G401 (cell line): ENCODE measurements at places on chromosomes 7 and 10.

- no peak for DNase-seq
These were observed 773.3 kb downstream of the GRID1 start for GRCh38 chr10:85593226-85593772.

DNA sequence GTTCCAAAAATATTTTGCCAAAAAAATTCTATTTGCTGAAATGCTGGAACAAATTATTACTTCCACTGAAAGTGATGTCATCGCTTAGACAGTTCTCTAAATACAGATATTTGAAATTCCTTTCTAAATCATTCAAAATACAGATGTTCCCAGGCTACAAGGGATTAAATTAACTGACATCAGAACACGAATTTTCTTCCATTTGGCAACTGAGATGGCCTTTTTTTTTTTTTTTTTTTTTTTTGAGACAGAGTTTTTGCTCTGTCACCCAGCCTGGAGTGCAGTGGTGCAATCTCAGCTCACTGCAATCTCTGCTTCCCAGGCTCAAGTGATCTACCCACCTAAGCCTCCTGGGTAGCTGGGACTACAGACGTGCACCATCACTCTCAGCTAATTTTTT lies 57.0 kb downstream of the P4HA1 start:
- DNase-seq: no peak

GRCh38 chr7:42545049-42545724 lies 308.2 kb upstream of the GLI3 start:
- DNase-seq: no peak

DNA sequence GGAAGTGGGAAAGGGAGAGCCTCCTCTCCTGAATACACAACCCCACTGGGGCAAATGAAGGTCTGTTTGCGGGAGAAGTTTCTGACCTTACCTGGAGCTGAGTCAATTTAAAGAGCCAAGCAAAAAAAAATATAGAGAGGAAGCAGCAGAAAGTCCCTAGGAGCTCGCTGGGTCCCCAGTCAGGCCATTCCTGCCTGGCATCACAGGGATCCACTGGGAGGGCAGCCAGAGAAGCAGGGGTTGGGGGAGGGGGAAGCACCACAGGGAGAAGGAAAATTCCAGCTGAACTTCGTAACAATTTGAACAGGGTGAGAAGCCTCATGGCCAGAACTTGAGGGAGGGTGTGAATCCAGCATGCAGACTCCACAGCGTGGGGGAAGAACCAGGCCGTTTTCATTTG lies 298.7 kb downstream of the LRRTM3 start:
- no peak for DNase-seq

- DNase-seq: no peak
These were observed 18.6 kb upstream of the ADGRA1 start for GRCh38 chr10:133069033-133069525.

- no peak for DNase-seq
These were observed at the start of gene ADCY1 for GRCh38 chr7:45573661-45574415. TSS of gene ADCY1 (plus strand) at chr7:45574368. CDS start at chr7:45574544, 176 bp downstream.

DNA sequence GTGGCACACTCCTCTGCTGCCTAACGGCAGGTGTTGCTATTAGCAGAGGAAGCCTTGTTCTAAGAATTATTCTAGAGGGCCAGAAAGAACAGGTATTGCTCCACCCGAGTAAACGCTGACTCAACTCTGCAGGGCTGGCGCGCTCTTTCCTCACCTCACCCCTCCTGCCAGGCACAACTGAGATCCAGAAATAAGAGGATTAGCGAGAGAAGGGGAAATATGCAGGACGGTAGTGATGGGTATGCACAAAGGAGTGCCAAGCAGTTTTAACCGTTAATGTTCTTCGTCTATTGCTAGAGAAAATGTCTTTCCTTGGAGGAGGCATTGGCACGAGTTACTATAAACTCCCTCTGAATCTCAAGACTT lies 369 bp upstream of the SCIN start:
- no peak for DNase-seq

GRCh38 chr7:83850941-83851340 lies 202.0 kb upstream of the SEMA3E start:
- DNase-seq: no peak

- DNase-seq: no peak
These were observed 166.1 kb downstream of the PPP1R3A start for GRCh38 chr7:113752689-113753088.

DNA sequence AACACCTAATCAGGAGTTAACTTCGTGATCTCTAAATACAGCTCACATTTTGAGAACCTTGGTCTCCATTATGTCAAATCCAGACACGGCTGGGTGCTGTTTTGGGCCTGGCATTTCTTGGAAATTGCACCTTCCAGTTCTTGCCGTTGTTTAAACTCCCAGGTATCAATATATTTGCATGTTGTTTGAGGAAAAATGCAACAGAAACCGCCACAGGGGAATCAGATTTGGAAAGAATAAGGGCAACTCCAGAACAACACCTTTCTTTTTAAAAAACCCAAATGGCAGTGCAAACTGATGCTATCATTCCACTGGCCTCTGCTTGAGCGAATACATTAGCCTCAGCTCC lies 162.0 kb downstream of the FGFR2 start:
- no peak for DNase-seq

GRCh38 chr10:13684252-13684791 lies 97.6 kb downstream of the PRPF18 start:
- DNase-seq: no peak

DNA sequence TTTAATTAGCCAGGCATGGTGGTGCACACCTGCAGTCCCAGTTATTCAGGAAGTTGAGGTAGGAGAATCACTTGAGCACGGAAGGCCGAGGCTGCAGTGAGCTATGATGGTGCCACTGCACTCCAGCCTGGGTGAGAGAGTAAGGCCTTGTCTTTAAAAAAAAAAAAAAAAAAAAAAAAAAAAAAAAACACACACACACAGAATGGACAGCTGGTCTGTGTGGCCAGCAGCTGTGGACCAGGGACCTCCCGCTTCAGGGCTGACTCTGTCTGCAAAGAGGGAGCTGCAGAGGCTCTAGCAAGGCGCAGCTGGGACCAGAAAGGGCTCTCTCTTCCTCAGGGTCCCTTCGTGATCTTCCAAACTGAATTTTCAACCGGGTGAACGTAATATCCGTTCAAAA lies 53.6 kb upstream of the DNAAF5 start:
- no peak for DNase-seq

DNA sequence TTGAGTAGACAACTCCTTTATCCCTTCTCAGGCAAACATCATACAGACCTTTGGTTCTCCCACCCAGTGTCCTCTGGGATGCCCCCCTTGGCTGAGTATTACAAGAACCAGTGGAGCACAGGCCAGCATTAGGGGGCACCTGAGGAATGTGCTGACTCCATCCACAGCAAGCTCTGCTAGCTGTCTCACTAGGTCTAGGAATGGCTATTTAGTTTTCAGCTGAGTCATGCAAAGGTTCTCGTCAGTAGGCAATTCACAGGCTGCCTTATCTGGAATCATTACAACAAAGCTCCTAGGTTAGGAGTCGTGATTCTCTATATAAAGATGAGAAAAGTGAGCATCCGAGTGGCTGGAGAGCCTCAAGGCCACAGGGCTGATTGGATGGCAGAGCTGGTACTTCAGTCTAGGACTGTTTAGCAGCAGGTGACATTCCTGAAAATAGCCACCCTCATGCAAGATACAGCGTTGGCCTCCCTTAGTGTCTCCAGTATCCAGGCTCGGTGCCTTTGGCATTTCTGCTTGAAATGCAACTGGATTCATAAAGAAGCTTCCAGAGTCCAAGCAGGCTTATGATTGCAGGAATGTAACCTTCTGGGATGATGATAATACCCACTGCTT lies 75.8 kb downstream of the CDCA7L start:
- DNase-seq: no peak
